ENCODE measurements at places on chromosomes 3 and 15. TPM values are rescaled to one million over a fixed set of nuclear protein-coding genes. Genes with fewer than 3 reads are reported as not detected.

- no peak for DNase-seq
These were observed 48.1 kb downstream of the COL8A1 start for GRCh38 chr3:99686469-99686868.

- no peak for DNase-seq
These were observed 427.8 kb upstream of the MCTP2 start for GRCh38 chr15:93803421-93804152.

DNA sequence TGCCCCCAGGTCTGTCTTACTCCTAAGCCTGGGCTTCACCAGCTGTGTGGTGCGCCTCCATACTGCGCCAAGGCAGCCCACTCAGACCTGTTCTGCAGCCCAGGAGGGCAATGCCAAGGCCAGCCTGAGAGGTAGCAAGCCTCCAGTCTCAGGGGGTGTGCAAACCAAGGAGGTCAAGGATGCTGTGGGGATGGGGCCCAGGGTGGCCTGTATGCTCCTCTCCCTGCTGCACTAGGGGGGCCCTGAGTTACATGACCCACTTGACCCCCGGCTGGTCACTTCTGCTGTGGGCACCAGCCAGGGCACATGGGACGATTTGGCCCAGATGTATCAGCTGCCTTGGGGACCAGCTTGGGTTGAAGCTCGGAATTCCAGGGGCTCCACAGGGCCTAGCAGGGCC is 70.0 kb upstream of the SLC6A6 start:
- DNase-seq, result no peak

GRCh38 chr15:31733424-31733823 is 296.9 kb upstream of the CHRNA7 start:
- DNase-seq, result no peak

DNA sequence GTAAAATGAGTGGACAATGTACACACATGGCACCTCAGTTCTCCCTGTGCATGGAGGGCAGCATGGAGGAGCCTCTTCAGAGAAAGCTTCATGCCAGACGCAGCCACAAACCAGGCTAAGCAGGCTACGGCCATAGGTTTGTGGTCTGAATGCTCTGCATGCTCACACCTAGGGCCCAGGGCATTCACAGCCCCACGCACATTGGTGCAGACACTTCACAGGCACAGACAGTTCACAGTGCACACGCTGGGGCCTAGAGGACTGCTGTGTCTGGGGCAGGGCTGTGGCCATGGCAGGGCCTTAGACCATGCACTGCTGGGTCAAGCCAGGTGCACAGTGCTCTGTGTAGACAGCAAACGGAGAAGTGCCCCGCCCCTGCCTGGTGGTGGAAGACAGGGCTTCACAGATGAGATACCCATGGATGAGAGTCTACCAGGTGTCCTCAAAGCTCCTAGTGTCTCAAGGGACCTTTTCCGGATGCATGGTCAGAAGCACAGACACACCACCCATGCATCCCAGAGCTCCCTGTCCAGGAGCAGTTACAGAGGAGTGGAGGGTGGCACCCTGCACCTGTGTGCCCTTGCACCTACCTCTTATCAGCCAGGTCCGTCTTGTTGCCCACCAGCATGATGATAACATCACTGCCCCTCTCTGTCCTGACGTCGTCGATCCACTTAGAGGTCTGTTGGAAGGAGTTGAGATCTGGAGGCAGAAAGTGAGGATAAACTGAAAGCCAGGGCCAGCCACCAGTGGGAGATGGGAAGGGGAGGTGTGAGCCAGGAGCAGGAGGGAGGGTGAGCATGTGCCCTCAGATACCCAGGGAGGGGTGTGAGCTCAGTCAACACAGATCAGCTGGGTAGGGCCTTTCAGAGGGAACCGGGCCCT is 33.5 kb downstream of the SRPRB start:
- DNase-seq, result no peak

Gene CNTN4
- not detected for total RNA-seq
